SK-N-DZ (cell line): ENCODE measurements at places on chromosomes 1 and 21.

GRCh38 chr1:84259989-84260388 is 41.5 kb upstream of the SAMD13 start:
- DNase-seq = no peak

- DNase-seq = no peak
Measured at GRCh38 chr1:24119859-24120756, 8.2 kb upstream of the MYOM3 start.

DNA sequence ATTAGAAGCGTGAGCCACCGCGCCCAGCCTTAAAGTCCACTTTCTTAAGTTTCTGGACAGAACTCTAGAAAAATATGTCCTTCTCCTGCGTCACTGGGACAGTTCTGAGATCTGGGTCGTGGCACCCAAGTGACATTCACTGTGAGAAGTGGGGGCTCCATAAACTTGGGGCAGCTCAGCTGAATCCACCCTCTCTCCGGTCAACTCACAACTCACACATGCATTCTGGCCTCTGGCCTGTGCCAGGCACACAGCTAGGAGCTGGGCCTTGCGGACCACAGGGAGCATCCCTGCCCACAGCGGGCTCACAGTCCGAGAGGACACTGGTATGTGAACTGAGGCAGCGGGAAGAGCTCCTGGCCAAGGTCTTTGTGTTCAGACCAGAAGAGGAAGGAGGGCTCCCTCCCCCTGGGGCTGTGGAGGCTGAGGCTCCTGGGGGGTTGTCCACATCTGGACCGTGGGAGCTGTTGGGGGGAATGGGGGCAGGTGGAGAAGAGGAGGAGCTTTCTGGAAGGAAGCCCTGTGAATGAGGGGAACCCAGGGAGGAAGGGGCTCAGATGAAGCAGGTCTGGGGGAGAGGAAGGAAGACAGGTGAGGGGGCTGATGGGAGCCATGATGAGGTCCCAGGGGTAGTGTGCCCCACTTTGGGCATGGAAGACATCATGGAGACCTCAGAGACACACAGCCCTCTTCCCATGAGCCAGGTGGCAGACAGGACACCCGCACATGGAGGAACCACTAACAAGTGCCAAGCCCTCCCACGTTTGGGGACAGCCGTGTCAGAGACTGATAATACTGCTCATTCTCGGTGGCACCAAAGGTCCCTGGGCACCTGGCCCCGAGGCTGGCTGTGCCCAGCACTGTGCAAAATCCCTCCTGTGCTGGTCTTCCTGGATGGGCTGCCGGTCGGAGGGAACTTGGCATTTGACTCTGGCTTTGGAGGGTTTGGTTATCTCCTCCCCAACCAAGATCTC is 191.0 kb upstream of the VAMP3 start:
- no peak for DNase-seq

- DNase-seq = peak; percentile 86
Measured at GRCh38 chr1:219660666-219661463, 48.0 kb upstream of the ZC3H11B start.

- no peak for DNase-seq
Measured at GRCh38 chr21:29074007-29074376, 544 bp upstream of the CCT8 start.

GRCh38 chr1:103489935-103490334 is 35.6 kb upstream of the RNPC3 start:
- DNase-seq = no peak

DNA sequence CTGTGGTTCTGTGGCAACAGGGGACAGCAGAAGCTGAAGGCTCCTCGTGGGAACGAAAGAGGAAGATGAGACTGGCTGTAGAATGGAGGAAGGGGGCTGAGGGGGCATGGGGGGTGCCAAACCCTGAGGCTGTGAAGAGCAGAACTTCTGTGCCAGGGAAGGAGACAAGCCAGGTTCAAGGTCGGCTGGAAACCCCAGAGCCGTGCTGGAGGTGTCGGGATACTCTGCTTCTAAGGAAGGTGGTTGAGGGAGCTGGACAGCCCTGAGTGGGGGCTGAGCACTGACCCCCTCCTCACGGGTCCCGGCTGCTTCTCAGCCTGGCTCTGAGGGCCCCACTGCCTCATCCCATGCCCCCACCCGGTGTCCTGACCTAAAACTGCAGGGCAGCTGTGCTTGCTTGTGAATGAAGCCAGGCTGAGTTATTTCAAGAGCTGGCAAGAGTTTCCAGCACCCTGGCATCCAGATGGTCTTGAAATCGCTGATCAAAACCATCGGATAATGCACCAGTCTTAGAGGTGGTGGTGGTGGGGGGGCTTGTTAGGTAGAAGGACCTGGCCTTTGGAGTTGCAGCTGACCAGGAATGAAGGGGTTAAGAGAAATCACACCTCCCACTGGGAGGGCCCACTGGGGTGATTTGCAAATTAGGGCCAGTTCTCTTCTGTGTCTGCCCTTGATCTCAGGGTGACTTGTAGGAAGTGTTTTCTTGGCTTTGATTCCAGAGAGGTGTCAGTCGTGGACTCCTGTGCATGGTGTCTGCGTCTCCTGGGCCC is 218.9 kb upstream of the C1orf174 start:
- no peak for DNase-seq

DNA sequence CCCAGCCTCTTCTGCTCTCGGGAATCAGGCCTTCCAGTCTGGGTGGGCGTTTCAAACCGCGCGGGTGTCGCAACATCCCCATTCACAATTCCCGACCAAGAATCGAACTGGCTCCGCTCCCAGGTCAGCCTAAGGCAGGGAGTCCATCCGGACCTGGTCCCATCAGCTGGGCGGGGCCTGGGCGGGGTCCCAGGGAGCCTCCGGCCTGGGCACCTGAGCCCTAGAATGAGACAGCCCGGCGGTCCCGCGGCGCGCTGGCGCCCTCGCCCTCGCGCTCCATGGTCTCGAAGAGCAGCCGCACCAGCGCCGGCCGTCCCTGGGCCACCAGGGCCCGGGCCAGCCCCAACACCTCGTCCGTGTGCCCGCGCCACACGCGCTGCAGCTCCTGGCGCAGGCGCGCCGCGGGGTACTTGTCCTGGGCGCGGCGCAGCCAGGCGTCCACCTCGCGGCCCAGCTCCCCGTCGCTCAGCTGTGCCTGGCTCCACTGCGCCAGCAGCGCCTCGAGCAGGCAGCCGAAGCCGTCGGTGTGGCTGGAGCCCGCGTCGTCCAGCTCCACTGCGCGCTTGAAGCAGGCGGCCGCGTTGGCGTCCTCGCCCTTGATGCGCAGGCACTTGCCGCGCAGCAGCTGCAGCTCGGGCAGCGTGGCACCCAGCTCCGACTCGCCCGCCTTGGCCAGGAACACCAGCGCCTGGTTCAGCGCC is 16.9 kb upstream of the PARS2 start:
- no peak for DNase-seq

GRCh38 chr1:236844499-236845271 is 49.6 kb downstream of the MTR start:
- DNase-seq = peak; percentile 84

DNA sequence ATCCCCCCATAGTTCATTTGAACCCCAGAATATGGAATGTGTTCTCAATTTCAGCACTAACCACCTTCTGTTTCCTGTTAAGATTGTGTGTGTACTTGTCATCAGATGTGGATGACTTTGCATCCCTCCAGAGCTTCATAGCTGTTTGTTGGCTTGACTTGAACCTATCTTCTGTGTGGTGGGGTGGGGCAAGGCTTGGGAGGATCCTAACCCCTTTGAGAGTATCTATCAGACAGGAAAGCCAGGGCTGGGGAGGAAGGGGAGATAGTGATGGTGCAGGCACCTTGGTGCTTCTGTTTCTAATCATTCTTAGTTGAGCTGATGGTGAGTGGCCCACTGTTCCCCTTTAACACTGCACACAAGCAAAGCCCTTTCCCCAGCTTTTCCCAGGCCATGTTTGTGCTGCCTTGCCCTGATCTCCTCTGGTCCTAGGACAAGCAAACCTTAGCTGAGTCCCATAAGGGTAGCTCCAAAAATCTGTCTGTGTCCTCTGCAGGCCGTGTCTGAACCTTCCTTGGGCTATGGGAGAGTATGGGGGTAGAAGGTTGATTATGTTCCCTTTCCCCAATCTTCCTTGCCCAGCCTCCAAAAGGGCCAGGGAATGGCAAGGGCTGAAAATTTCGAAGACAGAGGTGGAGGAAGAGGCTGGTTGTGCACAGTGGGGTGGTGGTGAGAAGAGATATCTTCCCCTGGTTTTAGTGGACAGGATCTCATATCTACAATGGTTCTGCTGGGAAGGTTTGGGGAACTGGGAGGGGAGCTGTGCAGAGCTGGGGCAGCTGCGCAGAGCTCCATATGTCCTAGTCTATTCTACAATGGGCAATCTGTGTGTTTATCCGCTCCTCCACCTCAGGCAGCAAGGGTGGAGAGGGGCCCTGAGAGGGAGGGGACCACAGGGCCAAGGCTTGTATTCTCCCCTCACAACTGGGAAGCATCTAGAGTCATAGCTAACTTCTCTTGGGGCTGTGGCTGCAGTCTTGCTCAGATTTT is 1.4 kb downstream of the NHLH1 start:
- DNase-seq = no peak

DNA sequence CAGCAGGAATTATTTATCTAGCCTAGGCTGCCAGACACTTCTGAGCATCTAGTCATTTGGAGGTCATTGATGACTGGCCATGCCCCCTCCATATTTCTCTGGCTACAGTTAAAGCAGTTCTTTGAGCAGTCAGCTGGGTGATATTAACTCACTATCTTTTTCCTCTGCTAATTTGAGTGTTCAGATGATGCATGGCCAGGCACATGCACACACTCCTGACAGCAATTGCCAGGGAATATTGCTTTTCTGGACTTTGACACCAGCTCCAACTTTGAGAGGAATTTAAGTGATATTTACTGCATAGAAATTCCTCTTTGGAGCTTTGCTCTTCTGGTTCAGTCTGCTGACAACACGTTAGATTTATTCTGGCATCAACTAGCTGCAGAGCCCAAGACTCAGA is 52.6 kb downstream of the CD247 start:
- no peak for DNase-seq

DNA sequence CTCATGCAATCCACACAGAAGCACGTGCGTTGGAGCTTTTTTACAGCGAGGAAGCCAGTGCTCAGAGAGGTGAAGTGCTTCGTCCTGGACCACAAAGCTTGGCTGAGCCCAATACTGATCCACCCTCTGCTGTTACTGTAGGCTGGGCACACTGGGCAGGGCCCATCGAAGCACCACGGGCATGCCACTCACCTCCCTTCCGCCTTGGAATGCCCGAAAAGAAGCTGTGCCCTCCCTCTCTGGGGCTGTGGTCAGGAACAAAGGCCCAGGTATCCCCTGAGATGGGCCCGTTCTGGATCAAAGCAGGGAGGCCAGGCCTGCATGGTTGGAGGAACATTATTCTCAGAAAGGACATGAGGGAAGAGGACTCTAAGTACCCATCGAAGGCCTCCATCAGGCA is 206.7 kb upstream of the C1orf174 start:
- no peak for DNase-seq

- DNase-seq = no peak
Measured at GRCh38 chr1:222117809-222118208, 375.9 kb upstream of the DUSP10 start.

DNA sequence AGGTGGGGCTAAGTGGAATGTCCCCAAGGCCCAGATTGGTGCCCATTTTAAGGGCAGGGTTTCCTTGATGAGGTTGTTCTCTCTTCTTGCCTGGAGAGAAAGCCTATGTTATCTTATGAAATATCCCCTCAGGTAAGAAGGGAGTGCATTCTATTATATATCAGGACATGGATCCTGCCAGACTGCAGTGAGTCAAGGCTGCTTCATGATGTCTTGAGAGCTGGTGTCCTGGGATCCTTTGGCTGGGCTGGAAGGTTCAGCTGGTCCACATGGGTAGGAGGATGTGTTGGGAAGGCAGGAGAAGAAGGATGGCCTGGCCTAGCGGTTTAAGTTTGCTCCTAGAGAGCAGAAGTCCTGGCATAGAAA is 207.6 kb downstream of the ROR1 start:
- DNase-seq = no peak

GRCh38 chr1:33624991-33625870 is 152.8 kb downstream of the ZSCAN20 start:
- no peak for DNase-seq

- DNase-seq = peak; percentile 22
Measured at GRCh38 chr21:33643658-33644311, 1.5 kb downstream of the ITSN1 start.

- DNase-seq = no peak
Measured at GRCh38 chr21:37873655-37874054, 42.6 kb downstream of the KCNJ6 start.

DNA sequence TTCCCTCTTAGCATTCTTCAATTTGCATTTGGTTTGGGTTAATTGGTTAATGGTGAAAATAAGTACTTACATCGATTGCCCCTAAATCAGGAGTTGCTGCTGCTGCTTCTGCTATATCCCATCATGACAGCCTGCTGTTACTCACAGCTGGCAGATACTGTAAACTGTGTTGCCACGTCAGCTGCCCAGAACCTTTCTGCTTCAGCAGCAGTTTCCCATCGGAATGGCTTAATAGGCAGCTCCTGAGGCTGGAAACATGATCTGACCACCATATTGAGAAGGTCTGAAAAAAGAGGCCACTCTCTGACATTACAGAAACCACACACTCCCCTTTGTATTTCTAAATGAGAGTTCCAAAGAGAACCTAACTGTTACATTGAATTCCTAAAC is 14.3 kb upstream of the SEC16B start:
- DNase-seq = peak; percentile 29

DNA sequence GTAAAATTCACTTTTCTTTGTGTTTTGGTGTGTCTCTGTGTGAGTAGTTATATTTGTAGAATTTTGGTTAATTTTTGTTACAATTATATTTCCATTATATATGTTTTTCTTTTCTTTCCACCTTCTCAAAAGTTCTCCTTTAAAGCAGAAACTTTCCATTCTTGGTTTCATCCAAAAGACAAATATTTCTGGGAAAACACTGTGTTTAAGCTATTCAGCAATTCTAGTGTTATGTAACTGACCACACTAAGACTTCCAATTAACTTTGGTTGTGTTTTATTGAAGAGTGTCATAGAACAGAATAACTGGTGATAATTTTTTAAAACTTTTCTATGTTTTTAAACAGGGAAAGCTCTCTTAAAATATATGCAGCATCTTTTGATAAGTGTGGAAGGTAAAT is 13.6 kb upstream of the RGL1 start:
- no peak for DNase-seq
